ENCODE measurements at places on chromosomes 3 and 15. TPM values are rescaled to one million over a fixed set of nuclear protein-coding genes. Genes with fewer than 3 reads are reported as not detected.

GRCh38 chr15:90039996-90040395 is 38.9 kb downstream of the ZNF710 start:
- no peaks in the 10 kb centered on the region for H3K36me3 ChIP-seq
- H3K27ac ChIP-seq, result no peak overlapping the region
- no peak overlapping the region for H3K4me3 ChIP-seq
- peaks cover 3% of the 10 kb centered on the region for H3K4me1 ChIP-seq

The CIDEC gene
- not detected for total RNA-seq

- H3K27me3 ChIP-seq, result no peaks in the 10 kb centered on the region
- no peak overlapping the region for H3K27ac ChIP-seq
- DNase-seq, result no peak
- no peaks in the 10 kb centered on the region for H3K4me1 ChIP-seq
These were observed 11.0 kb upstream of the STARD5 start for GRCh38 chr15:81334768-81335435.

The NEO1 gene
- total RNA-seq, result 19.7 TPM

The OIP5 gene
- not detected for total RNA-seq

GRCh38 chr3:55333923-55334322 is 153.2 kb downstream of the WNT5A start:
- no peak overlapping the region for H3K27ac ChIP-seq
- H3K4me1 ChIP-seq, result no peaks in the 10 kb centered on the region
- H3K27me3 ChIP-seq, result no peaks in the 10 kb centered on the region
- no peak overlapping the region for H3K4me3 ChIP-seq
- no peaks in the 10 kb centered on the region for H3K36me3 ChIP-seq
- no peak for DNase-seq

All from uterus (tissue), 4 donors.